ENCODE measurements at places on chromosomes 13 and 19.
A peak's percentile ranks its signal among the peaks of the same experiment; 100 is the strongest.

GRCh38 chr13:73995736-73996135, 138.5 kb downstream of the KLF12 start:
- DNase-seq = no peak

DNA sequence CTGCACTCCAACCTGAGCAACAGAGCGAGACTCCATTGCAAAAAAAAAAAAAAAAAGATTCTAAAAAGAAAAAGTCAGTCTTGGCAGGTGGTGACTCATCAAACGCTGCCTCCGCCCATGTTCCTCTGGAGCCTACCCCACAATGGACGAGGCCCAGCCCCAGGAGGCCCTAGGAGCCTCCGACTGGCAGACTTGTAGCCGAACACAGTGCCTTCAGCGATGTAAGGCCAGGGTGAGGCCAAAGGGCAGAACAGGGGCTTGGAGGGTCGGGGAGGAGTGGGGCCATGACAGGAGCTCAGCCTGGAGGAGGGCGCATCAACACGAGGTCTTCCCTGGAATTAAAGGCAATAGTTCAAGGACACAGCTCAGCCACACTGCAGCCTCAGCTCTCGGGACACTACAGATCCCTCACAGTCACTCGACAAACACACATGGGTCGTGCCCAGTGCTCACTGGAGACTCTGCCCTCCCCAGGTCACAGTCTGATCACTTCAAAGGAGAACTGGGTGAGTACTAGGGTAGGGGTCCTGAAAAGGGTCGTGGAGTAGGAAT, 5.1 kb downstream of the USE1 start:
- no peak for DNase-seq

DNA sequence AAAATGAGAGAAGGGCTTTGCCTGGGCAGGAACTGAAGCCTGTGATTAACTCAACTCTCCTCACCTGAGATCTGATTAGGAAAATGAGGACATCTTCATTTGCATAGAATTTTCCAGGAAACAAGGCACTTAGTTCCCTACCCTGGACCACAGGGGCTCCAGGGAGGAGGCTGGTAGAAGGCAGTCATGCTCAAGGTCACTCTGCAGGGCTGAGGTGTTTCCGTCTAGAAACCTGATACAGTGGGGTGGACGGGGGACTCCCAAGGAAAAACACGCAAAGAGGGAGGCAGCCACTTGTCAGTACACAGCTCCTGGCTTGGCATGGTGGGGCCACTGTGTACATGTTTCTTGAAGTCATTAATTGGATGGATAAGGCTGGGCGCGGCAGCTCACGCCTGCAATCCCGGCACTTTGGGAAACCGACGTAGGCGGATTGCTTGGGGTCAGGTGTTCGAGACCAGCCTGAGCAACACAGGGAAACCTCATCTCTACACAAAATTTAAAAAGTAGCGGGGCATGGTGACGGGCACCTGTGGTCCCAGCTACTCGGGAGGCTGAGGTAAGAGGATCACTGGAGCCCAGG, 6.0 kb downstream of the KLK14 start:
- no peak for DNase-seq

DNA sequence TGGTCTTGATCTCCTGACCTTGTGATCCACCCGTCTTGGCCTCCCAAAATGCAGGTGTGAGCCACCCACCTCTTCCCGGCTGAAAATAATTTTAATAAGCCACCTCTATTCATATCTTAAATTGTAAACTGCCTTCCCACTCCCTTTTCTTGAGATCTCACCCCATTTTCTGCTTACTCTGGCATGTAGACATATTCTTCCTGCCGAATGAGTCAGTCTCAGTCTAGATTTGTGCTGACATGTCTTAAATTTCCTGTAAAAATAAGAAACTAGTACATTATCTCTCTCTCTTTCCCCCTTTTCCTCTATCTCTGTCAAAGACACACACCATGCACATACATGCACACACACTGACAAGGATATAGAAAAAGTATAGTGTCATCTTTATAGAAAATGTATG, 60.9 kb downstream of the THSD1 start:
- DNase-seq = no peak

DNA sequence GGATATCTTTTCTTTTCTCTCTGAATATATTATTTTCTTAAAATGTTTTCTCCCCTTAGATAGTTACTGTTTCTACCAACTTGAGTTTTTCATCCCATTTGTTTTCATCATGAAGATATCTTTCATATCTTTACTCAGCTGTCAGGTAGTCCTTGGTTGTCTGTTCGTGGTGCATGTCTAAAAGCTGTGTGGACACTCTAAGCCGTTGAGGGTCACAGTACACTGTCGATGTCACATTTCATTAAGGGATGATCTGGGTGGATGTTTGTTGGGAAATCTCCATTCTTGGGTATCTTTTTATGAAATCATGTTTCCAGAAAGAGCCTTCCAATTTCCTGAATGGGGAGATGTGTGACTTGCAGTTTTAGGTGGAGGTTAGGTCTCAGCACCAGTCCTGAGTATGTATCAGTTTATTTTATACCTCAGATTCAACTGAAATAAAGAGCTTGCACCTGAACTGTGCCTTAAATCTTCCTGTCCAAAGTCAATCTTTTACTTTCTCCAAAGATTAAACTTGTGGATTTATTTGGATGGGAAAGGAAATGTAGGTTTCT, 23.2 kb downstream of the ZMYM2 start:
- no peak for DNase-seq

GRCh38 chr19:5605362-5605761, 17.2 kb downstream of the SAFB2 start:
- DNase-seq = no peak

GRCh38 chr13:70814684-70815083, 706.4 kb upstream of the KLHL1 start:
- DNase-seq = no peak

GRCh38 chr19:10173527-10173926, 21.2 kb downstream of the DNMT1 start:
- no peak for DNase-seq

- DNase-seq = no peak
These were observed 20.1 kb downstream of the COL4A2 start for GRCh38 chr13:110327051-110327721.

DNA sequence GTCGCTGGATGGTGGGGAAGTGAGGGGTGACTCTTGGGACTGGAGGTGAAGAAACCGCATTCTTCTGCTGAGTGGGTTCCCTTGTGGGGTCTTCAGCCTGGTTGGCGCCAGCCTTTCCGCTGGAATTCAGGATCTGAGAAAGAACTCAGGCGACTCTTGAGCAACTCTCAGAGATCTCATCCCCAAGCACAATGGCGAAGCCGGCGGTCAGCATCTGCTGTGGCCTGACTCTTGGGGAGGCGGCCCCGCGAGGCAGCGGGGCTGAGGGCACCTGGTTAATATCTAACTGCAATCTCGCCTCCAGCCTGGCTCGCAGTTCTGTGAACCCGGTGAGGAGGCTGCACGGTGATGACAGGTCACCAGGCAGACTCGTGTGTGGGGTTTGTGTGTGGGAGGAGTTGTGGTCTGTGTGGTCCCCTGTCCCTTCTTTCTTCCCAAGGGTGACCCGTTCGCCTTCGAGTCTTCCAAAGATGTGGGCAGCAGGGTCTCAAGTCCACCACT, 883 bp downstream of the ZNF441 start:
- peak; percentile 58 for DNase-seq

GRCh38 chr19:12521996-12522395, 29.3 kb downstream of the ZNF564 start:
- no peak for DNase-seq

- DNase-seq = no peak
These were observed 36.3 kb downstream of the SMIM24 start for GRCh38 chr19:3443840-3444694.

GRCh38 chr13:69633044-69633443, 474.6 kb upstream of the ATXN8OS start:
- DNase-seq = no peak

DNA sequence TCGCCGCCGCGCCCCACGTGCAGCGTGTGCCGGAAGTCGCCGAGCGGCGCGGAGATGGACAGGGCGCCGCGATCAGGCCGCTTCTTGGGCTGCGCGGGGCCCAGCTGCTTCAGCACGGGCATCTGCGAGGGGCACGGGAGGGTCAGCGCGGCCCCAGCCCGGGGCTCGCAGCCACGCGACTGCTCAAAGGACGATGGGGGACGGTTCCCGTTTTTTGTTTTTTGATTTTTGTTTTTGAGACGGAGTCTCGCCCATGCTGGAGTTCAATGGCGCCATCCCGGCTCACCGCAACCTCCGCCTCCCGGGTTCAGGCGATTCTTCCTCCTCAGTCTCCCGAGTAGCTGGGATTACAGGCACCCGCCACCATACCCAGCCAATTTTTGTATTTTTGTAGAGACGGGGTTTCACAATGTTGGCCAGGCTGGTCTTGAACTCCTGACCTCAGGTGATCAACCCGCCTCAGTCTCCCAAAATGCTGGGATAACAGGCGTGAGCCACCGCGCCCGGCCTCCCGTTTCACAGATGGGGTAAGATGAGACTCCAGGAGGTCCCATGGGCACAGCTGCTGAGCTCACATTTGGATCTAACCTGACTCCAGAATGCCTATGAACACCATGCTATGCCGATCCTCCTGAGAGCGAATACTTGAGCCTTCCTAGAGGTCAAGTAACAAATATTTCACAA, 2.0 kb upstream of the LENG9 start:
- no peak for DNase-seq

DNA sequence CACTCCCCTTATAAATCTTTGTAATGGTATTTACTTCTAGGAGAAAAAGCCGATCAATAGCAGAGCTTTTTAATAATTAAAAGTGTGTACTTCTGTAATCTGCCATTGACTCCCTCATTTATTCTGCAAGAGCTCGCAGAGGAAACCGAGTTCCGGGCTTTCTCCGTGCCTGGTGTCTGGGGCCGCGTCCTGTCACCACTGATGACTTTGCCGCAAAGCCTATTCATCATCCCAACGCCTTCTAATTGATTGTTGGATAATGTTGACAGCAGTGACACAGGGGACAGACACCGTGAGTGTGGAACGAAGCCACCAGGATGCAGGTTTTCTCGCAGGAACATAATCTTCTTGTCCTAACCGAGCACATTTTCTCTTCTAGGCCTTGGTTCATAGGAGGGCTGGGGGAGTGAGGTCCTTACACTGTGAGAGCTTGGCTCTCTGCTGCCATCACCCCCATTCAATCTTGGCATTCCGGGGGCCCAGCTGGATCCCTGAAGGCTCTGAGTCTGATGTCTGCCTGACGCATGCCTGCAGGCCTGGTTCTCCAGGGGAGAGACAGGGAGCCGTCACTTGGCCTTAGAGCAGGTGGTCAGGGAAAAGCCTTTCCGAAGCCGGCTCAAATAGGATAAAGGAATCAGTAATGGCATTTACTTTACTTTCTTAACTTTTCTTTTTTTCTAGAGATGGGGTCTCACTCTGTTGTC, 110.3 kb downstream of the KDM4B start:
- no peak for DNase-seq

- DNase-seq = peak; percentile 70
These were observed 3.6 kb downstream of the SEMA6B start for GRCh38 chr19:4555657-4556561.

GRCh38 chr19:5134691-5135090, 165.8 kb downstream of the KDM4B start:
- no peak for DNase-seq

DNA sequence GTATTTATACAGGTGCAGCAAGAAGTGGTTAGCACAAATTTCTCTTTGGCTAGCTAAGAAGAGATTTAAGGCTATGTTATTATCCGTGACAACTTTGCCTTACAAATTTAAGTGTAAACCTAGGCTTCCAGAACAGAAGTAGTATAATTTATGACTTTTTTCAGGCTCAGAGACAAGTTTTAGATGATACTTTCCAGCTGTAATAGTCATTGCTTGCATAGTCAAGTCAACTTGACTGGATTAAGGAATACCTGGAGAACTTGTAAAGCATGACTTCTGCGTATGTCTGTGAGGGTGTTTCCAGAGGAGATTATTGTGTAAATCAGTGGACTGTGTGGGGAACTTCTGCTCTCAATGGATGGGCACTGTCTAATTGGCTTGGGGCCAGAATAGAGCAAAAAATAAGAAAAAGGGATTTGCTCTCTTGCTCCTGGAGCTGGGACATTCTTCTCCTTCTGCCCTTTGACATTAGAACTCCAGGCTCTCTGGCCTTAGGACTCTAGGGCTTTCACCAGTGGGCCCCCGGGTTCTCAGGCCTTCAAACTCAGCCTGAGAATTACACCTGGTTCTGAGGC, 33.0 kb downstream of the CYSLTR2 start:
- DNase-seq = no peak

DNA sequence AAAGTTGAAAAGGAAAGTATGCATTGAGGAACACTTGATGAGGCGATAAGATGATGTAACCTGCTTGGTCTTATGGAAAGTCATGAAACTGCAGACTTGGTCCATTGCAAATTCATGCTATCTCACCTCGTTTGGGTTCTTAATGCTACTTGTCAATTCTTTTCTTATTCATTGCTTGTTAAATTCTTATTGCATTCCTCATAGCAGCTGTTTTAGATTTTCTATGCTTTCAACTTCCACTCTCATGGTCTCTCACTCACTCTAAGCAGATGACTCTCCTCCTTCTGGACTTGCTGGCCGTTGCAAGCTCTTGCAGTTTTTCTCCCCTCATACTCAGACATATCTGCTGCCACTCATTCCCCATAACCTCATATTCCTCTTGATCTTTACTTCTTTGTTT, 67.8 kb upstream of the CSNK1A1L start:
- DNase-seq = no peak

- DNase-seq = no peak
These were observed 224.8 kb downstream of the SPRY2 start for GRCh38 chr13:80116107-80116506.

DNA sequence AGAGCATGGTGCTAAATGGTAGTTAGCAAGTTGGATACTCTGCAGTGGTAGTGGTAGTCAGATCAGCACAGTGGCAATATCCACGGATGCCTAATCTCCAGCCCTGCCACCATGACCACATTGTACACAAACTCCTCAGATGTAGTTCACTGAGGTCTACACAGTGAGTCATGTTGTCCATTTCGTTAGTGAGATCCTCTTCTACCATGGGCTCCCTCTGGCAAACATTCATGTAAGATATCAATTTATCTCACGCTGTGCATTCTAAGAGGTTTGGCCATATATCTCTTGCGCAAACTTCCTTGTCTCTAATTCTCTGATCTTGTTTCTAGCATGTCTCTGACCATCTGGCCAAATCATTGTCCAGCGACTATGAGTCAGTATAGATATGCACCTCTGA, 58.2 kb downstream of the POLR1D start:
- no peak for DNase-seq

- no peak for DNase-seq
These were observed 13.8 kb downstream of the ATP12A start for GRCh38 chr13:24693862-24694471.

DNA sequence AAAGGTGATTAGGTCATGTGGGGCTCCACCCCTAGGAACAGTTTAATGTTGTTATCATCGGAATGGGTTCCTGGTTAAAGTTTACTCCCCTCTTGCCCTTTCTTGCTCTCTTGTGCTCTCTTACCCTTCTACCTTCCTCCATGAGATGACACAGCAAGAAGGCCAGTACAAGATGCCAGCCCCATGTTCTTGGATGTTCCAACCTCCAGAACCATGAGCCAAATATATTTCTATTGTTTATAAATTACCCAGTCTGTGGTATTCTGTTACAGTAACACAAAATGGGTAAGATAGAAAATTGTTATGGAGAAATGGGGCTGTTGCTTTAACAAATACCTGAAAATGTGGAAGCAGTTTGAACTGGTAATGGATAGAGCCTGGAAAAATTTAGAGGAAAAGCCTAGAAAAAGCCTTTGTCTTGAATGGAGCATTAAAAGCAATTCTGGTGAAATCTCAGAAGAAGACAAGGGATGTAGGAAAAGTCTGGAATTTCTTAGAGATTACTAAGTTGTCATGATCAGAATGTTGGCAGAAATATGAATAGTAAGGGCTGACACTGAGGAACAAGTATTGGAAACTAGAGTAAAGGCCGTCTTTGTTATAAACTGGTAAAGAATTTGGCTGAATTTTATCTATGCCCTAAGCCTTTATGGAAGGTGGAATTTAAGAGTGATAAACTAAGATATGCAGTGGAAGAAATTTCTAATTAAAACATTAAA, 53.5 kb upstream of the TSC22D1 start:
- no peak for DNase-seq

All from CMK (cell line).